ENCODE measurements at places on chromosomes 12 and 14.

DNA sequence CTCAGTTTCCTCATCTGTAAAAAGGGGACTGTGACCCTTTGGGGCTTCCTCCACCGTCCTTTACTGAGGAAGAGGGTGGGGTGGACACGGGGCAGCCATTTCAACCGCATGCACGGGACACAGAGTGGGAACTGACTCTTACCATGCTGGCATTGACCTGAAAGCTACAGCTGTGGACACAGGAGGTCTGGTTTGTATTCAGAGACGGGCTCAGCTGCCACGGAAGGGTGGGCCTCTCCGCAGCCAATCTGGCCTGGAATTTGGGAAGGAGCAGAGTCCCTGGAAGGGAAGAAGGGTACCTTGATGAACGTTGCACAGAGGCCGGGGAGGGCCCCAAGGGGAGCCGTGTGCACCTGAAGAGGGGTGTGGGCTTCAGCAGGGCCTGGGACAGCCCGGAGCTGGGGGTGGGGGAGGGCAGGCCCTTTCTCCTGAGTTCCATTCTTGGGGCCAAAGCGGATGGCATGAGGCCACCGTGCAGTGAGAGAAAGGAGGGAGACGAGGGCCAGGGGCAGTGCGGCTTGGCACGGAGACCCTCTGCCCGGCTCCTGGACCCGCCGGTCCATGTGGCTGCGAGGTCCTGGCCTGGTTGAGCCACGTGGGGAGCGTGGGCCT, 14.5 kb downstream of the TNFAIP2 start:
- no peak for ATAC-seq

DNA sequence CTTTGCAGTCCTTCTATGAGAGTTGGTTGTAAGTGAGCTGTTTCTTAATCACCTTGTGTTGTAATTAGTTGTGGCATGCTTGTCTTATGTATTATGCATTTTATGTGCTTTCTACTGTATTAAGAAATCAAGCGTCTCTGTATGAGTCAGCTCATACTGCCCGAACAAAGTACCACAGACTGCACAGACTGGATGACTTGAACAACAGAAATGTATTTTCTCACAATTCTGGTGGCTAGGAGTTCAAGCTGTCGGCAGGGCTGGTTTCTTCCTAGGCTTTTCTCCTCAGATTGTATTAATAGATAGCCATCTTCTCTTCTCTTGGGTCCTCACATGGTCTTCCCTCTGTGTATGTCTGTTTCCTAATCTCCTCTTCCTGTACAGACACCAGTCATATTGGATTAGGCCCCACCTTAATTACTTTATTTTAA, 77.7 kb downstream of the FLRT2 start:
- ATAC-seq, result peak; percentile 99

DNA sequence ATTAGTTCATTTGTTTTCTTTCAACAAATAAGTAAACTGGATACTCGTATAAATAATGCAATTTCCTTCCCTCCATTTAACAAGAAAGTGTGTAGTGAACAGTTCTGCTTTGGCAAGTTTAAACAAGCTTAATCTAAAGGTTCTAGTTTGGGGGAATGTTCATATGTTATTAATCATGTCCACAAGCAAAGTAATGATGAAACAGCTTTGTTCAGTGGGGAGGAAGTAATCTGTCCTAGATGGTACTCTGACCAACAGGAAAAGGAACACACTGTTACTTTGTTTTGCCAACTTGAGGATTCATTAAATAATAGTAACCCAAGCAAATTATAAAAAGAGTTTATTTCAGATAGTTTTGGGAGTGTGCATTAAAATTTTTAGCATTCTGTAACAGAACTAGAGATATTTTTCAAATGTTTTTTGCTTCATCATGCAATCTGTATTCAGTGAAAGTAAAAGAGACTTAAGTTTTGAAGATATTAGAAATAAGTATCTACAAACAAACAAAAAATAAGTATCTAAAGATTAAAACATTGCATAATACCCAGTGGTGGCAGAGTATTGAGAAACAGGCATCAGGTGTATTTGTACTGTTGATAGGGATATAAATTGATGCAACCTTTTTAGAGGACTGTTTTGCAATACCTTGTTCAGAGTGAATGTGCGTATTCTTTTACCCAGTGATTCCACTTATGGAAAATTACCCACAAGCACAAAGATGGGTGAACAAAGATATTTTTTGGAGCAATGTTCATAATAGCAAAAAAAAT, 61.1 kb downstream of the RAB35 start:
- ATAC-seq, result no peak

GRCh38 chr12:45518291-45519235, 210.9 kb upstream of the ARID2 start:
- ATAC-seq, result peak; percentile 35

- no peak for ATAC-seq
Measured at GRCh38 chr14:77467801-77468200, 9.9 kb downstream of the AHSA1 start.

- ATAC-seq, result no peak
Measured at GRCh38 chr14:99698642-99699041, 14.5 kb downstream of the CYP46A1 start.

- no peak for ATAC-seq
Measured at GRCh38 chr14:36952689-36953088, 219.7 kb downstream of the SLC25A21 start.

DNA sequence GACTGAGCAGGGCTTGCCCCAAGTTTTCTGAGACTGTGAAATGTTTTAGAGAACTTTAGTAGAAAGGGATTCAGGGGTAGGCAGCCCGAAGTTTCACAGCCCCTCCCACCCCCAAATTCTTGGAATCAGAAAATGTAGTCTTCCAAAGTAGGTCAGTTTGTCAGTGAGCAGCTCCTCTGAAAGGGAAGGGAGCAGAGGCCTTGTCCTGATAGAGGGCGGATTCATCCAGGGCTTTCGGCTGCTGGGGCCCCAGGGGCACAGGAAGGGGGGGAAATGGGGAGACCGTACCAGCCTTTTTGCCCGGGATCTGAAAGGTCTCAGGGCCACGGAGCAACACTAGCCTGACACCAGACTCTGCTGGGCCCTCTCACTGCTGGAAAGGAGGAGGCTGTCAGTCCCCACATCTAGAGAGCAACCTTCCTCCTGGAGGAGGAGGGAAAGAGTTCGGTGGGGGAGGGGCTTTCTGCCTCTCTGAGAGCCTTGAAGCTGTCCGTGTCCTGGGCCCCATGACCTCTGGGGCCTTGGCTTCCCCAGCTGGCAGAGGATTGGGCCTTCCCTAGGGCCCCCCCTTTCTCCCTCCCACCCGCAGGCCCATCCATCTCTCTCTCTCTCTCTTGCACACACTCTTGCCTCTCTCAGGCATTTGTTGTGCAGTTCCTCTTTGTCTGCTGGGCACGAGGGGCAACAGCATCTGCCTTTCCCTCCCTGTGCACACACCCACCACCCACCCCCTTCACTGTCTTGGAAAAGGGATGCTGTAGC, at the start of gene IKZF4:
Gene IKZF4, plus strand, starts transcription at position 621 of the 762 bp plus-strand sequence. CDS start 451 bp downstream, outside the sequence.
- ATAC-seq, result no peak

- no peak for ATAC-seq
Measured at GRCh38 chr12:13033476-13033875, 10.7 kb upstream of the FAM234B start.
